ENCODE measurements at places on chromosomes 3 and 15. TPM values are rescaled to one million over a fixed set of nuclear protein-coding genes. Genes with fewer than 3 reads are reported as not detected.

DNA sequence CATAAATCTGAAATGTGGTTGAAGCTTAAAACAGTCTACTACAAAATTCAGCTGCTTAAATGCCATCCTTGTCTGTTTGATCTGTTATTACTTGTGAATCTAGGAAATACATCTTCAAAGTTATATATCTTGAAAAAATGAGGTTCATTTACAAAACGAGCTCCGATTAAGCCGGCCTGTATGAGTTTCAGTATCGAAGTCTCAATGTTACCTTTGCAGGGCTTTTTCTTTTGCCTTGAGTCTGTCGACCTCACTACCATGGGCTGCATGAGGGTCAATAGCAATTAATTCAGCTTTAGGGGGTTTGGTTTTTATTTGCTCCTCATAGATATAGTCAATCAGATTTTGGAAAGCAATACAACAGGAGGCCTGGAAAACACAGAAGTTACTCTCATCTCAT is 23.2 kb downstream of the ERICH6 start:
- DNase-seq: no peak

DNA sequence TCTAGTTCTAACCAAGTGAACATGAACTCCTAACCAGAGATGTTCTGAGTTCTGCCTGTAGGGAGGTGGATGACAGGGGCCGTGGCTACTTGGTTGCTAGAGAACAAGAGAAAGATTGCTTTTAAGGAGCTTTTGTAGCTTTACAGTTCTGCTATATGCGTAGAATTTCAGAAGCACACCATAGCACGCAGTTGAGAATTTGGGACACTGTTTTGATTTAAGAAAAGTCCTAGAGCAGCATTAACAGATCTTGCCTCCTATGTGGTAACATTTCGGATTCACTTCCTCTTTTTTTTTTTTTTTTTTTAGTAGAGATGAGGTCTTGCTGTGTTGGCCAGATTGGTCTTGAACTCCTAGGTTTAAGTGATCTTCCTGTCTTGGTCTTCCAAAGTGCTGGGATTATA is 181.7 kb downstream of the TCF12 start:
- DNase-seq: no peak

DNA sequence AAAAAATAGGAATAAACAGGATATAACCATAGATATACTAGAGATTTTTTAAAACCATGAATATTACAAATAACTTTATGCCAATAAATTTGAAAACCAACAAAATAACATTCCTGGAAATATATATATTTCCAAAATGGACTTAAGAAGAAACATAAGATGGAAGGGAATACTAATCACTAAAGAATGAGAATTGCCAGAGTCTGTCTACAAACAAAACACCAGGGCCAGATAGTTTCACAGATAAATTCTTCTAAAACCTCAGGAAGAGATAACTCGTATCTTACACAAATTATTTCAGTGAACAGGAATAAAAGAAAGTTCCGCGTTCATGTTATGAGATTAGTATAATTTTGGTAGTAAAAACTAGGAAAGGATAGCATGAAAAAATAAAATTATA is 107.3 kb downstream of the HERC1 start:
- DNase-seq: no peak

- no peak for DNase-seq
Observed at GRCh38 chr3:15743587-15744009, 54.2 kb downstream of the ANKRD28 start.

DNA sequence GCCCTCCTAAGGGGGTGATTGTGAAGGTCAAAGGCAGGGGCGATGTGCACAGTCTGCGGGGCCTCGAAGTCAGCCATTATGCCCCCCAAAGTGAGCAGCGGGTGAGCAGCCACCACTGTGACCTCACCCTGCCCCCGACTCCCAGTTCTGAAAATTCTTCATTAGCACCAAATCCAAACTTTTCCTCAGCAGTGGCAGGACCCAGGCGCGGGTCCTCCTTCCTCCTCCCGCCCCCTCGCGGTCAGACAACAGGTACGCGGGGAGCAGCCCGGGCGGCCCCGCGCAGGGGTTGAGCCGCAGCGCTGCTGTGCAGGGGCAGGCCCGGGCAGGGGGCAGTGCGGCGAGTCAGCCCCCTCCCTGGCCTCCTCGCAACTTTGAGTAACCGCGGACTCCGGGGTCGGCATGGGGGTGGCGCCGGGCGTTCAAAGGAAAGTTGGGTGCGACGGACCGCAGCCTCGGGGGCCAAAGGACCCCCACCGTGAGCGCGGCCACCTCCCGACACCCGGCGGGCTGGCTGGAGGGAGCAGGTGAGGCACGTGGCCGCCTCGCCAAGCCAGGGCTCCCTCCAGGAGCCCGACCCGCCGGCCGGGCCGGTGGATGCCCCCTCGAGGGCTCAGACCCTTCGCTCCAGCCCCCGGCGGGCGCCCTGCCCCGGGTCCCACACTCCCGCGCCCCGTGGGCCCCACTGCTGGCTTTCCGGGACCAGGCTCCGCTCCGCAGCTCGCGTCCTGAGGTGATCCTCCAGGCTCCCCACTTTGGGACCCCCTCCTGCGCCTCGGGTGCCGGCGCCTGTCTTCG is 49.4 kb upstream of the CCDC174 start:
- no peak for DNase-seq

GP9 gene
- 0.30 TPM for polyA plus RNA-seq

SOX14 gene
- not detected for polyA plus RNA-seq

IDH3A gene
- 39.0 TPM for polyA plus RNA-seq
